Activated CD4-positive, alpha-beta T cell treated with anti-CD3 and anti-CD28 coated beads for 1 hour (primary cell): ENCODE measurements at places on chromosomes 5 and 9.

- DNase-seq, result no peak
Measured at GRCh38 chr9:129405827-129406213, 215.1 kb downstream of the C9orf50 start.

DNA sequence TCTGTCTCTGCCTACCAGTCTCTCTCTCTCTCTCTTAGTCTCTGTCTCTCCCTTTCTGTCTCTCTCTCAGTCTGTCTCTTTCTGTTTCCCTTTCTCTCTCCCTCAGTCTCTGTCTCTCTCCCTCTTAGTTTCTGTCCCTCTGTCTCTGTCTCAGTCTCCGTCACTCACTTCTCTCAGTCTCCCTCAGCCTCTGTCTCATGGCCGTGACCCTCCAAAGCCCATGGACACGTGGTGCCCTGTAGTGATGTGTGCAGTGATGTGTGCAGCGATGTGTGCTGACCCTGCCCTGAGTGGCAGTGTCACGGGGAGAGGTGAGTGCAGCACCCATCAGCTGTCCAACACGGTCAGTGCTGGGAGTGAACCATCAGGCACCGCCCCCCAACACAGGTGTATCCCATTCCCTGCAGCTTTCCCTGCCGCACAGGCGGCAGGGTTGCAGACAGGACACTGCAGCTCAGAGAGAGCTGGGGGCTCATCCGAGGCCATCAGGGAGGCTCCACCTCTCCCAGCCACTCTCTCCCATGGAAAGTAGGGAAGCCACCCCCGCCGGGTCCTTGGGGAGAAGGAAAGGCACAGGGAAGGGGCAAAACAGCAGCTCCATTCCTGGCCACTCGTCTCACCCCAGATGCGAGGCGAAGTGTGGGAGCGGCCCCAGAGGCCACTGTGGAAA lies 794 bp upstream of the LRRC14B start:
- no peak for DNase-seq

DNA sequence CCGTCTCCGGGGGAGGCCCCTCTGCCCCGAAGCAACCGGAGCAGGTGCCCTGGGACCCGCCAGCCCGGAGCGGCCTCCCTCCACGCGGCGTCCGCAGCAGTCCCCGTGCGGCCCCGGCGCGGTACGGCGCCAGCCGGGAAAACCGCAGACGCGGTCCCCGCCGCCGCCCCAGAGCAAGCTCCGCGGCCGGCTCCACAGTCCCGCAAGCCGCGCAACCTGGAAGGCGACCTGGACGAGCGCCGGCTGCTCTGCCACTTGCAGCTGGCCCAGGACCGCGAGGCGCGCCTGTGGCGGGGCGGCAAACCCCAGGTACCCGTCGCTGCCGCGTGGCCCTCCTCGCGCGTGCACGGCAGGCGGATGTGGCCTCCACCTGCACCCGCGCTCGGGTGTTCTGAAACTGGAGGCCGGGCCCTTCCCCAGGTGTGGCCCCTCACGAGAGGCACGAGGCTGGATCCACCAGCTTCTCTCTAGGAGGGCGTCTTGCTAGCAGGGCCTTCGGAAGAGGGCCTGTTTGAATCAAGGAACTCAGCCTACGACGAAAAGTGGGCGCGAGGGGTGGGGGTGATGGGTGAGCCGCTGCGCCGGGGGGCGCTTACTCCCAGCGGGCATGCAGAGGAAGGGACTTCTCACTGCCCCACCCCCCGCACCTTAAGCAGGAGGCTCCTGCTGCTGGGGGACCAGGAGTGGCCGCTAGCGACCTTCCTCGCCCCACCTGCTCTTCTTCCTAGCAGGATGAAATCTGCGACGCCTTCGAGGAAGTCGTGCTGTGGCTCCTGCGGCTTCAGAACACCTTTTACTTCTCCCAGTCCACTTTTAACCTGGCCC lies 602 bp downstream of the CCNI2 start:
- DNase-seq, result peak; percentile 37

GRCh38 chr5:66643387-66643786 lies 47.2 kb downstream of the MAST4 start:
- DNase-seq, result no peak

DNA sequence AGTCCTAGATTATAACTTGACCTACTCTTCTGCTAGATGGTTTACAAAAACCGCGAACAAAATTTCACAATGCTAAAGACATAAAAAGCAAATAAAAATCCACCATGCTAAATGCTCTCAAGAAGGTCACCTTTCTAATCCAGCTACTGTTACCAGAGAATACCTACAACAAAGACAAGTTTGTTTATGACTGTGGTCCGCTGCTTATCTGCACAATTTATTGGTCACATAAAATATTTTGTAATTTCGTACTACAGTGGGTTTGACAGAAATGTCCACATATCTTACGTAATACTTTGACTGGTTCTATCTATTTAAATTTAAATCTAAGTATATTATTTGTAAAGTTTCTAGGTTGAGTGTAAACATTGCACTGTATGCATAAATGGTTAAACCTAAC lies 257.6 kb upstream of the ZNF608 start:
- no peak for DNase-seq
